SK-MEL-5 (cell line): ENCODE measurements at places on chromosomes 6 and 20.
A peak's percentile ranks its signal among the peaks of the same experiment; 100 is the strongest.

DNA sequence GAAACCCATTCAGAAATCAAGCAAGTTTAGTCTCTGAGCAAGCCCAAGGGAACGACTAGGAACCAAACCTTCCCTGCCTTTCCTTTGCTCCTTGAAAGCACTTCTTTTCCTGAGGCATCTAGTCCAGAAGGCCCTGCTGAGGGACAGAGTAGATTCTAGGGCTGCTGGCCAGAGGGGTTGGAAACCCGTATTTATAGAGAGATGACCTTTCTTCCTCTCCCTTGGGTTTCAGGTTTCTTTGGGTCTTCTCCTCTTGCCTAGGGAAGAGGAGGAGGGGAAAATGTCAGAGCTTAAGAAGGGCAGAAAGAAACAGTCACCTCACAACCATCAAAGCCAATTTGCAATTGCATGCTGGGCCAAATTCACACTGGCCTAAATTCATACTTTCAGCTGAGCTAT, 5.8 kb downstream of the APOBEC2 start:
- no peak for DNase-seq

DNA sequence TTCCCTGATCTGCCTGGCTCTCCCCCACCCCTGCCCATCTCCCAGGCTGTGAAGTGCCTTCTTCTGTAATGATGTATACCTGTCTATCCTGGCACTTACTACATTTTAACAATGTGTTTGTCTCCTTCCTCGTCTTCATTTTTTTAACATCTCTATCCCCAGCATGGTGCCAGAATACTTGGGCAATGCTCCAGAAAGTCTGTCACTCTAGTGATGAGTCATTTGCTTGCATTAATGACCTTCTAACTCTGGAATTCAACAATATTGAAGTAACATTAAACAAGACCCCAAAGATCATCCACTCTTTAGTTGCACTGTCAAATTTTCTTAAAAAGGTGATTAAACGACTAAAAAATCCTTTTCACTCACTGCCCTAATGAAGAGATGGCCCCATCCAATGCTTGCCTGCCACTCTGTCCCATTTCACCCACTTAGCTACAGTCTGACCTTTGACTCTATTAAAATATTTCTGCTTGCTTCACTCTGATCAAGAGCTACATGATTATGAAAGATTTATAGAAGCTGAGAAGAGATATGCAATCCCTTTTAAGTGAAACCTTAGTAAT, 7.7 kb upstream of the KLHL31 start:
- no peak for DNase-seq

DNA sequence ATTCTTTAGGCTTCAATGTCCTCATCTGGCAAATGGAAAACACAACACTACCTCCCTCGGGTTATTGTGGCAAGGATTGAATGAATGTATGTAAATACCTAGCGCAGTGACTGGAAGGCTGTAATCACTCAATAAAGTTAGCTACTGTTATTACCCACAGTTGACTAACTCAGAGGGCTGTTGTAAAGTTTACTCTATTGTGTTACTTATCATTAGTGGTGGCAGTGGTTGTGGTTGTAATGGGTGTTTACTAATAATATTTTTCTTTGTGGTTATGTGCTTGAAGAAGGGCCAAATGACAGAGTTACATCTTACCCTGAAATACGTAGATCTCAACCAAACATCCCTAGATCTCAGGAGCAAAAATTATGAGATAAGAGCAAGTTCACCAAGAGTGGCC, 42.0 kb upstream of the PXDC1 start:
- DNase-seq: no peak

- peak; percentile 71 for DNase-seq
Measured at GRCh38 chr6:5214570-5215052, 46.1 kb downstream of the LYRM4 start.

DNA sequence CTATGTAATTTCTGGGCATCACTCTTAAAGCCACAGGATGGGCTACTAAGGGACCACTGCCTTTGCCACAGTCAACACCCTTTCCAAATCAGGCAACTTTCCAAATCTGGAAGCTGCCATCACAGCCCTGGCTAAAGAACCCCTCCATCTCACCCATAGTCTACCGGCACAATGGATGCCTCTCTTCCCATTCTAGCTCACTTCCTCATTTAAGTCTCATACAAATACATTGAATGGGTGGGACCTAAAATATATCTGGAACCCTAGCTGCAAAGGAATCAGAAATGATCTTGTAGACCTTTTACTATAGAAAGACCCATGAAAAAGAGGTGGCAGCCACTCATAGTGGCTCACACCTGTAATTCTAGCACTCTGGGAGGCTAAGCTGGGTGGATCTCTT, 3.3 kb upstream of the TREML4 start:
- DNase-seq: no peak

DNA sequence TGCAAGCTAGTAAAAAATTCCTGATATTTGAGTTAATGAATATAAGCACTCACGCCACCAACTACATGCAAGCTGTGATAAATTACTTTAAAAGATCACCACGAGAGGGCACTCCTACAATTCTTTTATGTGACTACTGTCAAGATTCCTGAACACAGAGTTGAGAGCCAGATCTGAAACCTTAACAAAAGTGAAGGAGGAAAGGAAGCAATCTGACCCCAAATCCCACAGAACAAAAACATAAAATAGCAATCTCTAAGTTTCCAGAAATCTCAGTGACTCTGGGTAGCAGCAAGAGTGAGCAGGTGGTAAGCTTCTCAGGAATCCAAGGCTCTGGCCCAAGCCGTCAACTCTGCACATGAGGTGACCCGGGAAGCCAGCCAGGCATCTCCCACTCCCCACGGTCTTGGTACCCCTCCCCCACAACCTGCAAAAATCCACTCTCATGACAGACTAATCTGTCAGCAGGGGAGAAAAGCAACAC, 55.1 kb downstream of the STAU1 start:
- DNase-seq: peak; percentile 82

GRCh38 chr6:96811136-96811535, 26.1 kb downstream of the GPR63 start:
- no peak for DNase-seq

GRCh38 chr20:24046888-24047287, 58.3 kb upstream of the GGTLC1 start:
- no peak for DNase-seq

GRCh38 chr20:4029505-4030467, 14.4 kb upstream of the RNF24 start:
- peak; percentile 72 for DNase-seq

DNA sequence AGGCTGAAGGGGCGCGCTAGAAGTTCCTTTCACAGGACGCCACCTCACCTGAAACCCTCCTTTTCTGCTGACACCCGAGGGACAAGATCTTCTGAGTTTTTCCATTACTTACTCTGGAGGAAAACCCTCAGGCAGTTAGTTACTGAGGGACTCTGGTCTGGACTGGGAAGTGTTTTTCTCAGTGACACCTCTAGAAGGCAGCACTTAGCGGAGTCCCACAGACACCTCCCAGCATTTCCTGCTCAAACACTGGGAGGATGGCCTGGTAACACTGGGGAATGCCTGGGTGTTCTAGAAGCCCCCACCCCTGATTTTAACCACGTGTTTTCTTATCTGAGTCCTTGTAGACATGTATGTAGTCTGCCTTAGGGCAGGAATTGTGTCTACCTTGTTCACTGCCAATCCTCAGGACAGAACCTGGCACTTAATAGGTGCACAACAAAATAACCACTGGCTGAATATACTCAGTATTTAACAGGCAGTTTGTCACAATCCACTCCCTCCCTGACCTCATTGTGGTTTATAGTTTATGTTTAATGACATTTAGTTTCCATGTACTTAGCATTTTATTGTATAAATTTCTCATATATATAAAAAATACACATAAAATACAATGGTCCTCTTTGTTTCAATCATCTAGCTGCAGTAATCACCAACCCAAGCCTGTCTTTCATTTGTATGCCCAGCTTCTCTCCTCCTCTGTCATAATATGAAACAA, 4.8 kb downstream of the GSTA3 start:
- DNase-seq: peak; percentile 57

DNA sequence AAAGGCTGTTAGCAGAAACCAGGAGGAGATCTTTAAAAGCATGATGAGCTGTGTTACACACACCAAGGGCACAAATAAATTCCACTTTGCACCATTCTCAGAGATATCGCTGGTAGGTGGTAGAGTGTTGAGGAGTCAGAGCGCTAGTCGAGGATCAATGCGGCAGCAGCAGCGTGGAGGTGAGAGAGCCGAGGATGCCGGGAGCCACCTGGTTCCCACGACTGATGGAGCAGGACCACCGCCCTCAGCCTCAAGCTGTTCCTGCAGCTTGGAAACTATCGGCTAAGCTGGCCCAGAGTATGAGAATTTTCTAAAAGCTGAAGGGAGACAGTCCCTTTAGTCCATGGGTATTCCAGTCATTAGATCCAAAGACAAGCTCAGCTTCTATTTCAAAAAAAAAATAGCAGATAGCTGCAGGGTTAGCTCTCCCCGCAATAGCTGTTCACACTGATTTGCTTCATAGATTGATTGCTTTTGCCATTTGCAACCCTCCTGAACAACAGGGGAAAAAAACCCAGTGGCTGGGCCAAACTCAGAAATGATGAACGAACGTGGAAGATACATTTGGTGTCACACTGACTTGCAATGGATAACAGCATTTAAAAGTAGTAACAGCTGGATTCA, 106.2 kb downstream of the LCA5 start:
- no peak for DNase-seq

- DNase-seq: no peak
Measured at GRCh38 chr6:67653561-67653960, 981.5 kb upstream of the ADGRB3 start.

DNA sequence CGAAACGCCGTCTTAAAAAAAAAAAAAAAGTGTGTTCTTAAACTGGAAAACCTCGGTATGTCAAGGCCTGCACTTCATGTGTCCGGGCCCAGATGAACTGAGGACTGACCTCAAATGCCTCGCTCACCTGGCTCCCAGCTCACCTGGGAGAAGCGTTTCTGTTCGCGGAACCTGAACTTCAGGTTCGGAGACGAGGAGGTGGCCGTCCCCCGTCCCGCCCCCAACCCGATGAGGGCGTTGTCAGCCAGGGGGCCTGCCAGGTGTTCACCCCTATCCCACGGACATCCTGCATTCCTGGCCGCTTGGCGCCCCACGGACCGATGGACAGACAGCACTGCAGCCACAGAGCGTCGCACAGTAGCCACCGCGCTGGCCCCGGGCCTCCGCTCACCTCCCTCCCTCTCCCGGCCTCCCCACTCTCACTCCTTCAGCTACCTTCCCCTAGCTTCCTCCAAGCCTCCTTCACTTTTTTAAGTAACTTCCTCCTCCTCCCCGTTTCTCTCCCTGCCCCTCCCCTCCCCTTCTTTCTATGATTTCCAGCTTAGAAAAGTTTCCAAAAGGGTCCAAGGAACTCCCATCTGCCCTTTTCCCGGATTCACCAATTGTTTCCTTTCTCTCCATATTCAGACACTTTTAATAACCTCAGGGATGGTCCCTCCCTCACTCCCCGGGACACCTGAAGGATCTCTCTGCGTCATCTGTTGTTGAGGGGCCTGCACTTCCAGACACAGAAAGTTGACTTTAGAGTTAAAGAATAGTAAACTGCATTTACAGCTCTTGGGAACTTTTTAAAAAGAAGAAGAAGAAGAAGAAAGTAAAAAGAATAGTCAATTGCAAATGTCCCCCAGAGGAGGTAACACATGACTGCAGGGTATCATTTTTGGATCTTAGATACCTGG, 22.7 kb upstream of the MCM3 start:
- no peak for DNase-seq

- no peak for DNase-seq
Measured at GRCh38 chr6:92559611-92560010, 859.7 kb downstream of the EPHA7 start.

DNA sequence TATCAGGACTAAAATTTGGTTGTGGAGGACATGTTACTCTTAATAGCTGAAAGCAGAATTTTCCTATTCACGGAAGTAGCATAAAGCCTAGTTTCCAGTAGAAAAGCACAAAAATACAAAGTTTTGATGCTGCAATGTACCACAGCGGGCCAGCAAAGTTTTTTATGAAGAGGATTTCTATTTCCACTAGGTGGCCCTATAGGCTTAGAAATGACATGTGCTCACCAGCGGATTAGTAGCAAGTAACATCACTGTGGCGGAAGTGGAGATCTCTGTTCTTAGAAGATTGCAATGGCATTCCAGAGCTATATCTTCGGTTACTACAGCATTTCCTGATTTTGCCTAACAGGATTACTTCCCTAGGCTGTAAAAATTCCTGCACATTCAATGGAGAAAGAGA, 1219.0 kb upstream of the EYS start:
- DNase-seq: peak; percentile 68

GRCh38 chr20:973785-974194, 28.3 kb downstream of the RSPO4 start:
- peak; percentile 80 for DNase-seq

GRCh38 chr6:163878698-163879097, 464.2 kb downstream of the QKI start:
- DNase-seq: no peak

- DNase-seq: no peak
Measured at GRCh38 chr6:11374036-11375010, 141.9 kb upstream of the NEDD9 start.

- no peak for DNase-seq
Measured at GRCh38 chr6:39057251-39058155, 8.9 kb downstream of the GLP1R start.

GRCh38 chr6:80437221-80437620, 330.8 kb downstream of the BCKDHB start:
- no peak for DNase-seq

- DNase-seq: no peak
Measured at GRCh38 chr6:165641672-165642156, 21.3 kb downstream of the PDE10A start.

GRCh38 chr6:156167016-156167624, 610.1 kb upstream of the ARID1B start:
- no peak for DNase-seq

DNA sequence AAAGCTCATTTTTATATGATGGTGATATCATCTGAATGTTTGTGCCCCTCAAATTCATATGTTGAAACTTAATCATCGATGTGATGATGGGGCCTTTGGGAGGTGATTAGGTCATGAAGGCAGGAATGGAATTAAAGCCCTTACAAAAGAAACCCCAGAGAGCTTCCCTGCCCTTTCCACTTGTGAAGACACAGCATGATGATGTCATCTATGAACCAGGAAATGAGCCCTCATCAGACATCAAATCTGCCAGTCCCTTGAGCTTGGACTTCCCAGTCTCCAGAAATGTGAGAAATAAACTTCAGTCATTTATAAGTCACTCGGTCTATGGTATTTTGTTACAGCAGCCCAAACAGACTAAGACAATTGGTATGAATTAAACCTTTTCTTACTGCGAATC, 153.1 kb downstream of the MYB start:
- DNase-seq: no peak

DNA sequence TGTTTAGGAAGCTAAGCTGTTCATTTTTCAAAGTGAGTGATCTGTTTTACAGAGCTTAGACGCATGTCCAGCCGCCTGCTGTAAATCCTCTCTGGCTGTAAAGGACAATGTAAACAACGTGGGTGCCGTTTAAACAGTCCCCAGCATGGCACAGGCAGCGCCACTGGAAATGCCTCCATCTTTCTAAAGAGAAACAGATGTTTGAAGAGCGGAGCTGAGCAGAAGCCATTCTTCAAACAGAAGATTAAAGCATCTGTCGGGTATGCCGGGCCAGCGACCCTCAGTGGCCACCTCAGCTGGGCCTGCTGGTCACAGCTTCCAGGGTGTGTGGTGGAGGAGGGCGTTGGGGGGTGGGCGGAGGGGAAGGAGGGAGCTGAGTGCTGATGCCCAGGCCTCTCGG, 138.6 kb downstream of the ERMARD start:
- no peak for DNase-seq
